ENCODE measurements at places on chromosomes 7 and 10. TPM values are rescaled to one million over a fixed set of nuclear protein-coding genes. Genes with fewer than 3 reads are reported as not detected.

CRTAC1 gene
- polyA plus RNA-seq: 2.0 TPM

GBX1 gene
- 0.27 TPM for polyA plus RNA-seq

SPACDR gene
- 0.78 TPM for polyA plus RNA-seq

SPDYE5 gene
- polyA plus RNA-seq: not detected

CLDN3 gene
- polyA plus RNA-seq: 0.10 TPM

ECHDC3 gene
- 115 TPM for polyA plus RNA-seq

TIMM23 gene
- polyA plus RNA-seq: 123 TPM

MAT1A gene
- not detected for polyA plus RNA-seq

- no peak for DNase-seq
- H3K27ac ChIP-seq: no peak overlapping the region
- H3K27me3 ChIP-seq: no peaks in the 10 kb centered on the region
- peaks cover 9% of the 10 kb centered on the region for H3K36me3 ChIP-seq
Measured at GRCh38 chr7:515628-516027, 4.0 kb downstream of the PDGFA start.

DNA sequence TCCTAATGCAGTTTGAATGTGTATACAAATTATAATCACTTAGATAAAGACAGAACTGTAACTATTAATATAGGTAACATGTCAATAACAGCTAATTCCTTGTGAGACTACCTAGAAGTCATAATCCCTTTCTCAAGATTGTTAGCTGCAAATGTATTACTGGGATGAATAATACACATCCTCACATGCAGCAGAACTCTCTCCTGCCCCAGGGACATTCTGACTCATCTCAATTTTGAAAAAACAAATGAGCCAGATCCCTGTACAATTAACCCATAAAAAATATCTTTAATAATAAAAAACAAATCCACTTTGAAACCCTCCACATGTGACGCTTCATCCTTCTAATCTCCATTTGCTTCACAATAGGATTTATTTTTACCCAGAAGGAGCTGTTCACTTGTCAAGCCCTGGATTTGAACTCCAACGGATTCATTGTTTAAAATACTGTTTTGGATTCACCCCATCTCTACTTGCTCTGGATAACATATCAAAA, 428.4 kb upstream of the TEX47 start:
- DNase-seq: no peak
- no peaks in the 10 kb centered on the region for H3K36me3 ChIP-seq
- H3K4me3 ChIP-seq: no peak overlapping the region
- no peak overlapping the region for H3K27ac ChIP-seq
- no peaks in the 10 kb centered on the region for H3K27me3 ChIP-seq

DNA sequence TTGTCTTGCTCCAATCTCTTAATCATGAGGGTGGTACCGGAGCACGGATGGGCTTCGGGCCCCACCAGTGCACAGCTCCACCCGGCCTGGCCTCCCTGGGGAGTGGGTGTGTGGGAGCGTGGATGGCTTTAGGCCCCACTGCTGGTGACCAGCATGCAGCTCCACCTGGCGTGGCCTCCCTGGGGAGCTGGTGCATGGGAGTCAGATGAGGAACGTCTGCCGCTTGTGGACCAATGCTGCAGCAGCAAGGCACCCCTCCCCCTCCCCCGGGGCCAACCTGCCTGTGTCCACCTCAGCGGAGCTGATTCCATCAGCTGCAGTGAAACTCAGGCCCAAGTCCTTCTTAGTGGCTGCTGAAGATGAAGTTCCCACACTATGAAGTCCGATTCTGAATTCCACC, 511.4 kb downstream of the PTPRN2 start:
- no peaks in the 10 kb centered on the region for H3K27me3 ChIP-seq
- H3K4me1 ChIP-seq: no peaks in the 10 kb centered on the region
- H3K36me3 ChIP-seq: no peaks in the 10 kb centered on the region
- no peak for DNase-seq

- no peak overlapping the region for H3K27ac ChIP-seq
- H3K27me3 ChIP-seq: no peaks in the 10 kb centered on the region
- no peak for DNase-seq
- H3K36me3 ChIP-seq: no peaks in the 10 kb centered on the region
- no peak overlapping the region for H3K4me3 ChIP-seq
Measured at GRCh38 chr7:95199779-95200558, 124.4 kb downstream of the PON1 start.

GRCh38 chr7:135109562-135109961, 38.3 kb upstream of the TMEM140 start:
- no peaks in the 10 kb centered on the region for H3K4me1 ChIP-seq
- H3K36me3 ChIP-seq: no peaks in the 10 kb centered on the region
- no peak overlapping the region for H3K4me3 ChIP-seq
- H3K27ac ChIP-seq: no peak overlapping the region
- no peak for DNase-seq

DNA sequence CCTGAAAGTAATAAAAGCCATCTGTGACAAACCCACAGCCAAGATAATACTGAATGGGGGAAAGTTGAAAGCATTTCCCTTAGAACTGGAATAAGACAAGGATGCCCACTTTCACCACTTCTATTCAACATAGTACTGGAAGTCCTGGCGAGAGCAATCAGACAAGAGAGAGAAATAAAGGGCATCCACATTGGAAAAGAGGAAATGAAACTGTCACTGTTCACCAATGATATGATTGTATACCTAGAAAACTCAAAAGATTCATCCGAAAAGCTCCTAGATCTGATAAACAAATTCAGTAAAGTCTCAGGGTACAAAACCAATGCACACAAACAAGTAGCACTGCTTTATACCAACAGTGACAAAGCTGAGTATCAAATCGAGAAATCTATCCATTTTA, 581.7 kb upstream of the TEX47 start:
- no peaks in the 10 kb centered on the region for H3K27me3 ChIP-seq
- no peaks in the 10 kb centered on the region for H3K4me1 ChIP-seq
- no peak overlapping the region for H3K4me3 ChIP-seq

DNA sequence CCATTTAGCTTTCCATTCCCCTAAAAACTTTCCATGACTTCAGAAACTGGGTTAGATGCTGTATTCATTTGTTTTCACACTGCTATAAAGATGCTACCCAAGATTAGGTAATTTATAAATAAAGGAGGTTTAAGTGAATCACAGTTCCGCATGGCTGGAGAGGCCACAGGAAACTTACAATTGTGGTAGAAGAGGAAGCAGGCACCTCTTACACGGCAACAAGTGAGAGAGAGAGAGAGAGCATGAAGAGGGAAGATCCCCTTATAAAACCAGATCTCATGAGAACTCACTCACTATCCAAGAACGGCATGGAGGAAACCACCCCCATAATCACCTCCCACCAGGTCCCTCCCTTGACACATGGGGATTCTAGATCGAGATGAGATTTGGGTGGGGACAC, 336.8 kb downstream of the TFEC start:
- no peak overlapping the region for H3K27ac ChIP-seq
- H3K36me3 ChIP-seq: no peaks in the 10 kb centered on the region
- H3K27me3 ChIP-seq: peaks cover 4% of the 10 kb centered on the region
- no peaks in the 10 kb centered on the region for H3K4me1 ChIP-seq

- H3K27ac ChIP-seq: no peak overlapping the region
- H3K4me3 ChIP-seq: no peak overlapping the region
- H3K4me1 ChIP-seq: no peaks in the 10 kb centered on the region
- no peaks in the 10 kb centered on the region for H3K27me3 ChIP-seq
Measured at GRCh38 chr7:782718-783449, 49.4 kb upstream of the SUN1 start.

- no peaks in the 10 kb centered on the region for H3K27me3 ChIP-seq
- DNase-seq: no peak
- no peak overlapping the region for H3K27ac ChIP-seq
- H3K4me1 ChIP-seq: peaks cover 4% of the 10 kb centered on the region
Measured at GRCh38 chr10:126955934-126956711, 50.9 kb downstream of the DOCK1 start.

DNA sequence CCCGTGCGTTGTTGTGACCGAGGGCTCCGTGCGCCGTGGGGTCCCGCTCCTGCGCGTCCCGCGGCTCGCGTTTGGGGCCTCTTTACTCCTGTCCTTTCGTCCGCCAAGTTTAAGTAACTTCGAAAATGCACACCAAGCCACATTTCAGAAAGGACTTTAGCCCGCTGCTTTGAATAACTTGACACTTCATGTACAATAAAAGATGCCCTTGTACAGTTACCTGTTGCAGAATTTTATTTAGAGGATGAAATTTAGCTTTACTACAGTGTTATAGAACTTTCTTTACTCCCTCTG, 459 bp downstream of the SUGCT start:
- no peak for DNase-seq
- no peaks in the 10 kb centered on the region for H3K36me3 ChIP-seq
- H3K4me3 ChIP-seq: peak overlapping the region; percentile 95
- H3K4me1 ChIP-seq: peaks cover 31% of the 10 kb centered on the region

DNA sequence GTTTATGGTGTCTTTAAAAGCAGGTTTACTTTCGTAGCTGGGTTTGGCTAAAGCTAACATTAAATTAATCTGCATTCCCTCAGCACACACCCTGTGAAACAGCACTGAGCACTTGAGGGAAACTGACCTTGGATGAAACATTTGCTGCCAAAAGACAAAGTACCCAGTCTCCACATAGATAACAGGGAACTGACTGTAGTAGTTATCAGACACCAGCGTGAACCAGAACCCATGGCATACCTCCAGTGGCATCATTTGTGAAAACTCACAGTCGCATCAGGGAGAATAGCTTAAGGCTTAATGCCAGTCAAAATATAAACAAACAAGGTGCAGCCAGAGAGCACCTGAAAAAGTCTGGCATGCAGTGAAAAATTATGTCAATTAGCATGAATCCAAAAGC, 357.8 kb upstream of the C7orf33 start:
- H3K36me3 ChIP-seq: no peaks in the 10 kb centered on the region
- no peaks in the 10 kb centered on the region for H3K27me3 ChIP-seq
- no peak overlapping the region for H3K4me3 ChIP-seq
- no peak overlapping the region for H3K27ac ChIP-seq

- no peaks in the 10 kb centered on the region for H3K27me3 ChIP-seq
- H3K27ac ChIP-seq: no peak overlapping the region
- H3K4me1 ChIP-seq: no peaks in the 10 kb centered on the region
Measured at GRCh38 chr7:93051660-93052059, 66.1 kb downstream of the SAMD9 start.

DNA sequence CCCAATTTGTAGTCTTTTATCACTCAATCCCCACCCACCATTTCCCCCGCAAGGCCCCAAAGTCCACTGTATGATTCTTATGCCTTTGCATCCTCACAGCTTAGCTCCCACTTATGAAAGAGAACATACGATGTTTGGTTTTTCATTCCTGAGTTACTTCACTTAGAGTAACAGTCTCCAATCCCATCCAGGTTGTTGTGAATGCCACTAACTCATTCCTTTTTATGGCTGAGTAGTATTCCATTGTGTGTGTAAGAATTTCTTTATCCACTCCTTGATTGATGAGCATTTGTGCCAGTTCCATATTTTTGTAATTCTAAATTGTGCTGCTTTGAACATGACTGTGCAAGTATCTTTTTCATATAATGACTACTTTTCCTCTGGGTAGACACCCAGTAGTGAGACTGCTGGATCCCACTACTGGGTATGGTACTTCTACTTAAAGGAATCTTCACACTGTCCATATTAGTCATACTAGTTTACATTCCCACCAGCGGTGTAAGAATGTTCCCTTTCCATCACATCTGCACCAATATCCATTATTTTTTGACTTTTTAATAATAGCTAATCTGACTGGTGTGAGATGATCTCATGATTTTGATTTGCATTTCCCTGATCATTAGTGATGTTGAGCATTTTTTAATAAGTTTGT, 152.6 kb downstream of the JMJD1C start:
- no peak overlapping the region for H3K27ac ChIP-seq
- no peak overlapping the region for H3K4me3 ChIP-seq
- H3K27me3 ChIP-seq: no peaks in the 10 kb centered on the region
- DNase-seq: no peak
- H3K36me3 ChIP-seq: no peaks in the 10 kb centered on the region

DNA sequence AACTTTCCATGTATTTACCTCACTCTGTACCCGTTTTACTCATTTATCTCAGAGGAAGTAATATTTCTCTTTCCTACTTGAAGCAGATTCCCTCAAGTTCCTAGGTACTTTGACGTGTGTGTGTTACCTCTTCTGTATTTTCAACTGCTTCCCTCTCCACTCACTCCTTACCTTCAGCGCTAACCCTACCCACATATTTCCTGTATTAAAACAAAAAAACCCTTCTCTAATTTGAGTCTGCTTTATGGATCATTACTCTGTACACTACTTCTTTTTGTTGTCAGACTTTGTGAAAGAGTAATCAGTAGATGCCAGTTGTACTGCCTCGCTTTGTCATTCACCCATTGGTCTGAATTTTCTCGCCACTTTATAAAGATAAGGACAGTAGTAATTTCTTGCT, 74.0 kb downstream of the CDK13 start:
- peaks cover 59% of the 10 kb centered on the region for H3K36me3 ChIP-seq
- no peaks in the 10 kb centered on the region for H3K27me3 ChIP-seq
- no peak overlapping the region for H3K27ac ChIP-seq
- H3K4me1 ChIP-seq: no peaks in the 10 kb centered on the region

DNA sequence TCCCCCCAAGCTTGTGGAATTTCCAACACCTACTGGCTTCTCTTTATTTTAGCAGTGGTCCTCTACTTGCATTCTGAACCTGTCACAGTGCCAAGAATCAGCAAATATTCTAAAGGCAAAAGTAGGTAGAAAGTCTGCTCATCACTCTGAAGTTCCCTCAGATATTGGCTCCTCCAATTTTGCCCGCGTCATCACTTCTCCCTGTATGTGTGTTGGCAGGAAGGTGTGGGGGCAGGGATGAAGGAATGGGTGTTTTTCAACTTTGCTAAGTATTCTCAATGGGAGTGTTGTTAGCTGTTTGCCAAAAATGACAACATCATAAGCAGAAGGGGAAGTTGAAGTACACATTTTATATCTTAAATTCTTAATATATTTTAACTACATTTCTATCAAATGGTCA, 226.2 kb downstream of the POLR1F start:
- no peak overlapping the region for H3K27ac ChIP-seq
- no peaks in the 10 kb centered on the region for H3K36me3 ChIP-seq
- H3K27me3 ChIP-seq: no peaks in the 10 kb centered on the region
- H3K4me3 ChIP-seq: no peak overlapping the region

GRCh38 chr10:130915065-130915464, 396.5 kb downstream of the TCERG1L start:
- no peak overlapping the region for H3K4me3 ChIP-seq
- no peaks in the 10 kb centered on the region for H3K4me1 ChIP-seq

DNA sequence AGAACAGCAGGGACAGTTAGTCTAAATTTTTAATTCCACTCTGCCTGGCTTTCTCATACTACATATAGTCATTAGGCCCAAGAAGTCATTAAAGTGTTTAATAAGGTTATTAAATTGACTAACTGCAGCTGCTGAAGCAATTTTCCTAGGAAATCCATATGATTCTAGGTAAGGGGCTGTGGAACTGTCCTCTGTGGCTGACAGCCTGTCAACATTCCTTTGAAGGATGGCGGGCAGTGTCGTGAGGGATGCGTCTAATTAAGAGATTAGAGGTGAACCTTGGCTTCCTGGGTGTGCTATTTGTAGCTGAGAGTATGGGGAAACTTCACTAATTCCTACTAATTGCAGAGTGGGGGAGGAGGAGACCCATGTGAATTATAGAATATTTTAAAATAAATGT, 64.6 kb downstream of the SNX10 start:
- peaks cover 3% of the 10 kb centered on the region for H3K27me3 ChIP-seq
- DNase-seq: no peak
